ENCODE measurements at places on chromosomes 12 and 14.

DNA sequence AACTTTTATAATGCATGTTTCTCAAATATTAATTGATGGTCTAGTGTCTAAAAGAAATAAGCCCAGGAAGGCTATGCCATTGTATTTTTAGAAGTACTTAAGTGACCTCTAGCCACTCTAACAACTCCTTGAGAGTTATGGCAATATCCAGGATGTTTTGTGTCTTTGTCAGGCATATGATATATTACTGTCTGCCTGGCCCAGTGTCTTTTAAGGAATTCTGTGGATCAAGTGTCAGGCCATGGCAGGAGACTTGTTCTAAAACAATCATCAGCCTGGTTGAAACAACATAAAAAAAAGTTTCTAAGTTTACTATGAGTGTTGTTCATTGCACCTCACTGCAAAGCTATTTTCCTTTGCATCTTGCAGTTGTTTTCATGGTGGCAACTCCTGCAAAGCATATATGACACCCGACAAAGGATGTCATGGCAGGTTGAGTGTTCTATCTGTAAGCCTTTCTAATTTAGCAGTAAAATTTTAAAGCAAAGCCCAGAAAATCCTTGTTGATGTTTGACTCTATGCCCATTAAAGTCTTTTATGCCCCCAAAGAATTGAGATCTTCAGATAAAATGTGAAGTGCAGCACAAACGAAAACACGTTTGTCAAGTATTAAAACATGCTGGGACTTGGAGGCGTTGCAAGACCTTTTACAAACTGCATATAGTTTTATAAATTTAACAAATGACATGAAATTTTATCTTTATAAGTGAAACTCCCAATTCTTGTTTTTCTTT lies 89.5 kb upstream of the SLC38A2 start:
- DNase-seq = no peak

- no peak for DNase-seq
Measured at GRCh38 chr12:131133015-131133905, 179.6 kb downstream of the ADGRD1 start.

- DNase-seq = no peak
Measured at GRCh38 chr12:62762645-62763044, 172.3 kb downstream of the PPM1H start.

DNA sequence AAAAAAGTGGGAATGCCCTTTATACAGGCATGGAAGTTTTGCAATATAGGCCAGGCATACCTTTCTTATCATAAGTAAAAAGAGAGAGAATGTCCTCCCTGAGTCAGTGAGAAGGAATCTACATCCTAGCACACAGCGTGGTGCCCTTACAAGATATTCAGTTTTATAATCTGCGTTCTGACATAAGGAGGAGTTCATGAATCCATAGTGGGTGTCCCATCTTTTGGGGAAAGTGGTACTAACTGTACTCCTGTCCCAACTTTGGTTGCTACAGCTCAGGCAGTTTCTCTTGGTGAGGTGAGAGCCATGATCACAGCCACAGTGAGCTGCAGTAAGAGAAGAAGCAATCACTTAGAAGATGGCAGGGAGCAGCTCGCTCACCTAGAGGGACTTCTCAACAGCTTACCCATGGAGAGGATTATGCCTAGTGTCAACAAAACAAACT lies 332.9 kb downstream of the BCAT1 start:
- no peak for DNase-seq

DNA sequence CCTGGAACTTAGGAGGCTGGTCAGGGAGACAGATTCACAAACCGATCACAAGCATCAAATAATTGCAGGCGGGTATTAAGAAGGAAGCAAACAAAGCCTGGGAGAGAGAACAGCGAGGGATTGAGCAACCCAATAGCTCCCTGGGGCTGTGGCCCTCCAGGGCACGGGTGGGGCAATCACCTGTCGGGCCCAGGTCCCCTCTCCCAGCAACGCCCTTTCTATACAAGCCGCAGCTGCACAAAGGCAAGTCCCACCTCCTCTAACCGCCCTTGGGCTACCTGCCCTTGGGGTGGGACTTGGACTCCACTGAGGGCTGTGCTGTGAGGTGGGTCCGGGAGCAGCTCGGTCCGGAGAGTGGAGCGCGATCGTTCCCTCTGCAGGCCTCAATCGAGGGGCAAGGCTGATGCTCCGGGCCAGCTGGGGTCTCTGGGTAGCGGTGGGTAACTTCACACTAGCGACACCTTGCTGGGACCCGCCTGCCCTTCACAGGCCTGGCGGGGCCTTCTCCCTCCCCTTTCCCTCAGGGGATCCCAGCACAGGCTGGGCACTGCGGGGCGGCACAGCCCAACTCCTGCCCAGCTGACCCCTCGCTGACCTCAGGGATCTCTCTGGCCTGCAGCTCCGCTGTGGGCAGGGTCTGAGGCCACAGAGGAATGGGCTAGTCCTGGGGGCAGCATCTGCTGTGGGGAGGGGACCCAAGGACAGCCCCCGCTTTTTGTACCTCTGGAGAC lies 8.0 kb downstream of the PHB2 start:
- no peak for DNase-seq

All from CD4-positive, alpha-beta T cell (primary cell).